ENCODE measurements at places on chromosomes 11 and 22.

GRCh38 chr22:25080855-25081254 lies 118.8 kb upstream of the CRYBB3 start:
- no peak for DNase-seq

DNA sequence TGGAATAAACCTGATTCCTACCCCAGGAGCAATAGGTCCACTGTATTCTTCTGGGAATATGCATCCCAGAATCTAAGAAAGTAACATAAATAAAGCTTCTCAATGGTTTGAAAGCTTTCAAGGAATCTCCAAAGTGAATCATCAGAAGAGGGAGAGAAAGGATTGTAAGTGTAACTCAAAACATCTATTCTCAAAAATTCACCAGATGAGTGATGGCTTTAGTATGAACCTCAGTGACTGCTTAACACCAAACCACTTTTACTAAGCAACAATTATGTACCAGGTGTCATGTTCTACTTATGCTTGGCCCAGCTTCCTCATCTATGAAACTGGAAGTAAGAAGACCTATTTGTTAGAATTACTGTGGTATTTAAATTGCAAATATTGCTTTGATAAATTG lies 7.4 kb downstream of the RAB38 start:
- DNase-seq: no peak

DNA sequence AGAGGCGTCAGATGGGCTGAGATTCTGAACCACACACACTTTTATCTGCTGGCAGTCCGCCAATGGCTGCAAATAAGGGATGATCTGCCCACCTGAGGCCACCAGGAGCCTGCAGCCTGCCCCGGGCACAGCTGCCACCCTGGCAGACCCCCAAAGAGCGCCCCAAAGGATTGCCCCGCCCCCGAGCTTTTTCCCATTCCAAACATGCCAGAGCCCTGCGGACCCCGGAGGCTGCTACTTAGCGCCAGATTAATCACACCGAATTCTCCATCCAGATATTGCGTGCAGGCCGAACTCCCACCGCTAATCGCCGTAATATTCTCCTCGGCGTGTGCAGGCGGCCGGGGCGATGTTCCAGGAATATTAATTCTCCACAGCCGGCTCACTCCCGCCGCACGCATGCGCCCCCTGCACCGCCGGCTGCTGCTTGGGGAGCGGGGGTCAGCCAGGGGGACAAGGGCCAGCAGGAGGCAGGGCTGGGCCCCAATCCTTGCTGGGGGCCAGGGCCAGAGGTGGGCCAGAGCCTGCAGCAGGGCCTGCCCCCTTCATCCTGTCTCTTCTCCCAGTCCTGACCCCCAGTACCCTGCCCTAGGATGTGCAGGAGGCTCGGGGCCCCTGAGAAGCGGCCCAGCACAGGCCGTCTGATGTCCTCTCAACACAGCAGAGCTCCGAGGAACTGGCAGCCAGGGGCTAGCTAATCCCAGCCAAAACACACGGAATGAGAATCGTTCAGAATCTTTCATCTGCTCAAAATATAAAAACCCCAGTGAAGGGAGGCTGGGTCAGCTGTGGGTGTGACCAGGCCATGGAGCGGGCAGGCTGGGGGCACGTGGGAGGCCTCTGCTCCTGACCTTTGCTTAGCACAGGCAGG lies 19.5 kb upstream of the TCF20 start:
- DNase-seq: no peak

DNA sequence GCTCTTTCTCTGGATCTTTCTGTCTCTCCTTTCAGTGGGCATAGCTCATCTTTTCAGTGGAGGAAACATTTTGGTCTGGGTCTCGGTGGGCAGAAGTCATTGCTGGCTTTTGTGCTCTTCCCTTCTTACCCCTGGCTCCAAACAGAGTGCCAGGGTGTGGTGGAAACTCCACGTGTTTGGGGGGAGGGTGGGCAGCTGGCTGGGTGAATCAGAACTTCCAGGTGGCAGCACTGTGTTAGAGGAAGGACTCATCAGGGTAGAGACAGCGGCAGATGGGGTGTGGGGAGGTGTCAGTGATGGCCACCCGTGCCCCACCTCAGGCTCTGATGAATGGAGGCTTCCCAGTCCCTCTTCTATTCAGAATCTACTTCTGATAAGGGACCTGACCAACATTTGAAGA lies 114.0 kb downstream of the GRIK4 start:
- DNase-seq: no peak

GRCh38 chr11:108781946-108782345 lies 117.1 kb downstream of the DDX10 start:
- no peak for DNase-seq

GRCh38 chr11:70416881-70417280 lies 18.6 kb downstream of the CTTN start:
- DNase-seq: no peak

DNA sequence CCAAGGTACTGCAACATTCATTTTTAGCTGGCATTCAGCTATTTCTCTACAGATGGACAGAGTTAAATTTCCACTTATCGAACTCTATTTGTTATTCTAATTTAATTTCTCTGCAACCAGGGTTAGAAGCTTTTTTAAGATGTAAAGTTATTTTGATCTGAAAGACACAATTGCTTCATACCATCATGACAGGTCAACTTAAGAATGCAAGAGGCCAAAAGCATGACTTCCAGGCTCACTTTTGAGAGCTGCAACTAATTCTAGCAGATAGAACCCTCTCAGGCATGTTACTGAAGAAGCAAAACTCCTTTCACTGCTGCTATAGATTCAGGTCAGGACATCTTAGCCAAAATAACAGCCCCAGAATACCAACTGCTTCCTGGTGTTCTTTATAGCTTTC lies 86.5 kb upstream of the GALNT18 start:
- no peak for DNase-seq

GRCh38 chr11:133841279-133842043 lies 3.9 kb downstream of the SPATA19 start:
- no peak for DNase-seq

- no peak for DNase-seq
Observed at GRCh38 chr11:118115048-118115447, 28.3 kb upstream of the SMIM35 start.

DNA sequence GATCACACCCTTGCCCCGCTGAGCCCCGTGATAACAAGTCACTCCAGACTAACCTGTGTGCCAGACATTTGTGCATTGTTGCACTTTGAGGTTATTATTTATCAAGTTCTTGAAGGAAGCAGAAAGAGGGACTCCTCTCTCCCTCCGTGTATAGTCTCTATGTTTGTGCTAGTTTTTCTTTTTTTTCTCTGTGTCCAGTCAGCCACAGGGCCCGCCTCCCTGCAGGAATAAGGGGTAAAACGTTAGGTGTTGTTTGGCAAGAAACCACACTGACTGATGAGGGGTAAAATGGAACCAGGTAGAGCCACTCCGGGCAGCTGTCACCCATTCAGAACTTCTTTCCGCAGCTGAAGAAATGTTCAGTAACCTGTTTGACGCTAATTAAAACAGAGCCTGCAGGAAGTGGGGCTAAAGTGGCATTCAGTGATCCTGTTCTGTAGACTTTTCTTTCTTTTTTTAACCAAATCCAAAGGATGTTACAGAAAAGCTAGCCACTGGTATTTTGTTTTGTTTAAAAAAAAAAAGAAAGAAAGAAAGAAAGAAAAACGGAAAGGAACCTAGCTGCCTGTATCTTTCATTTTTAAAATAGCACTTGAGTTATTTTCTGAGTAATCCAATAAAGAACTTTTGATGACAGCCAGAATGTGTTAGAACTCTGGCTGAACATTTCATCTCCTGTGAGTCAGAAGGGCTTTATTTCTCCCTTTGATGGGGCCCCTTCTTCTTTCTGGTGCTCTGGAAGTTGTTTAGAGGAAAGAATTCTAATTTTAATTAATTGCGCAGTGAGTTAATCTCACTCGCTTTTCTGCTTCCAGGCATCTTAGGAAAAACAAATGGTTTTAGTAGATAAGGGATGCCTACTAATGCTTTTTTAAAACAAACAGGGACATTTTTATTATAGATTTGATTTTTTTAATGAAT lies 58.2 kb downstream of the COMMD9 start:
- DNase-seq: no peak

- no peak for DNase-seq
Observed at GRCh38 chr11:74479732-74480123, 12.4 kb upstream of the KCNE3 start.

DNA sequence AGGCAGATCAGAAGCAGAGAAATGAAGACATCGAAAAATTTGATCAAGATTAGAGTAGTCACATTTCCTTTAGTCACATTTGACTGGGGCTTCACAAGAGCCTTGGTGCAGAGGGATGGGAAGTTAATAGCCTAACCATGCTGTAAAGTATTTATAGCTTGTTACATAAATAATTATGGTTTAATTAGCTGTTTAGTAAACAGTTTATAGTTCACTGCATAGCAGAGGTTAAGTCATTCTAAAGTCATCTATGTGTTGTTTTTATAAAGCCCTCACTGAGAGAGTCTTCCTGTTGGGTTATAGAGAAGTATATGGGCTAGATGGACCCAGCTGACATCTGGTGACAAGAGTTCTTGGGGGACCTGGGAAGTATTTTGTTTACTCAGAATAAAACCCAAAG lies 47.1 kb downstream of the INSC start:
- no peak for DNase-seq

GRCh38 chr22:42509548-42509947 lies 10.0 kb downstream of the RRP7A start:
- peak; percentile 7 for DNase-seq

DNA sequence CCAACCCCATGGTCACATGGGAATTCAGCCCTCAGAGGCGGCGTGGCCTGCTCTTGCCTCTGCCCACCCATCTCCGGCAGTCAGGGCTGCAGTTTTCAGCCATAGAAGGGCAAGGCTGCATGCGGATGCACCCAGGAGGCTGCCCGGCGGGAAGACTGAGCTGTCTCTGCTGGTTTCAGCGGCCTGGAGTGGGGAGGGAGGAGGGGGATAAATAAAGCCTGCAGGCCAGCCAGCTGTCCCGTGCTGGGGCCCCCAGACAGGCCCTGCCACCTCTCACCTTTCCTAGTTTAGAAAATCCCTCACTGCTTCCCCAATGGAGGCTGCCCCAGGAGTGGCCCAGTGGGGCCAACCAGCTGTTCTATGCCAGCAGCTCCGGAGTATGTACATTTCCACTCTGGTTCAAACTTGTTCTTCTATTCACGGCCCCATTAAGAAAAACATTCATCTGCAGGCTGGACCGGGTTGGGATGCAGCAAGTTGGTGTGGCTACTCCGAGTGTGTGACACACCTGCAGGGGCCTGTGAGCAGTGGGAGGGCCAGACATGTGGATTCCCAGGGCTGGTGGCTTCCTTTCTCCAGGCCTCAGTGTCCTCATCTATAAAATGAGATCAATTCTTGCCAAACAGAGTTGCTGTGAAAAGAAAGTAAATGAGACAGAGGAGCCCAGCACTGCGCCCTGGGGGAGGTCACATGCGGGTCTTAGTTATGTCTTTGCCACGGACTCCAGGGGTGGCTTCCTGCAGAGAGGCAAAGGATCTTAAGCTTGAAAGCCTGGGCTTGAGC lies 5.0 kb downstream of the MICALL1 start:
- no peak for DNase-seq

DNA sequence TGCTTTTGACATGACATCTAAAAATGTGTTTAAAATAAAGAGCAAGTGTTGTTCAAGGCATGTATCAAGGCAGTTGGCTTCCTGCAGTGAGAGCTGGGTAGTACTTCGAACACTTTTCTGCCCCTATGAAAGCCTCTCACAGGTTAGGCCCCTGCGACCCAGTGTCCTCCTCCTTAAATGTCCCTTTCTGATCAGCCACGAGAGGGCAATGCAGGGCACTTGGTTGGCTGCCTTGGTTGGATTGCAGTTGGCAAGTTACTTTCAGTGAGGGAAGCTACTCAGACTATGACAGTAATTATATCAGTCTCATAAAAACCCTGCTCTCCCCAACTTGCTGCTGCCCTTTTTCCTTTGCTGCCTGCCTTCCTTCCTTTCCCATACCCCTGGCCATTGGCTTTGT lies 743.8 kb downstream of the NTM start:
- DNase-seq: no peak

GRCh38 chr22:39229688-39230260 lies 15.0 kb downstream of the PDGFB start:
- DNase-seq: no peak

GRCh38 chr22:39255449-39256185 lies 10.8 kb upstream of the PDGFB start:
- DNase-seq: no peak

GRCh38 chr11:116928102-116928777 lies 90.8 kb upstream of the APOA1 start:
- peak; percentile 53 for DNase-seq

GRCh38 chr11:107545101-107545514 lies 20.4 kb downstream of the ALKBH8 start:
- DNase-seq: no peak

- no peak for DNase-seq
Observed at GRCh38 chr22:39984006-39984405, 10.7 kb upstream of the FAM83F start.

DNA sequence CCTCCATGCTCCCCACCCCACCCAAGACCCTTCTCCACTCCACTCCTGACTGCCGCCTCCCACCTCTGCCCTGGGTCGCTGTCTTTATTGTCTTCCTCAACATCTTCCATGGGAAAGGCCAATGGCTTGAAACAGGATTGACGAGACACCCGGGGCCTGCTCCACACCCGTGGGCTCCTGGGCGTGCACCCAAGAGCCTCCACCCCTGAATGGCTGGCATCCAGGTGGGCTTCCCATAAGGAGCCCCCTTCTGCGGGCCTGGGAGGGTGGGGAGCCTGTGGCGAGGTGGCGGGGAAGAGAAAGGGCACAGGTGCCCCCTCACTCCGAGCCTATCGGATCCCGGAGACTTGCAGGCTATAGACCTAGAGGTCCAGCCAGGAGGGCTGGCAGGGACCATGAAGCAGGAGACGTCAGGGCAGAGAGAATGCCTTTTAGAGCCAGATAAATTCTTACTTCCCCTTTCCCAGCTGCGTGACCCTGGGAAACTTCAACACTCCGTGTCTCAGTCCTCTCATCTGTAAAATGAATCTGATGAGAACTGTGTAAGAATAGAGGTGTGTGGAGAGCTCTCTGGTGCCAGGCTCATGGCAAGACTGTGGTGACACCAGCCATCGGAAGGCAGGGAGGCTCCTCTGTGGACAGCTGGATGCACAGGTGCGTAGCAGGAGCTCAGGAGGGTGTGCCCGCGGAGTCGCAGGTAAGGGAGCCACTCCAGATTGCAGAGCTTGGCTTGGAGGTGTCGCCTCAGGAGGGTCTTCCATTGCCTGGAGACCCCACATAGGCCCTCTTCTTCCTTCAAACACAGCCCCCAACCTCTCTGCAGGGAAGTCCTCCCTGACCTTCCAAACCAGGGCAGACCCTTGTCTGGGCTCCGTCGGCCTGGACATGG lies 53.9 kb downstream of the SMIM38 start:
- DNase-seq: no peak

DNA sequence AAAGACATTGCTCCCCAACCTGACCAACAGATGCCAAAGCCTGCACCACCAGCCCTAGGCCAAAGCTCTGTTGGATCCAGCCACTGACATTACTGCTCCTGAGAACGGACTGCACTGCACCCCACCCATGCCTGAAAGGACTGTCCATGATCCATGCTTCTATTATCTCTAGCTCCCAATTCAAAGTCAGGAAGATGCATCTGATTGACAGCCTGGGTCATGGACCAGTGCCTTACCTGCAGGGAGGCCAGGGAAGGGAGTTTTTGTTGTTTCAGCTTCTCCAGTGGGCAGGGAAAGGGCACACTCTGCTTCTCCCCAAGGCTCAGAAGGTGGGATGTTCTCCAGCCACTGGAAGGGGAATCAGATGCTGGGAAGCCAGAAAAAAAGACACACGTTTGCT lies 4.8 kb upstream of the PRDM11 start:
- DNase-seq: no peak

Data from activated CD4-positive, alpha-beta T cell treated with anti-CD3 and anti-CD28 coated beads, Interleukin-2, amount 50 U/mL, for 16 hours (primary cell).